Stimulated activated memory B cell treated with anti-CD40 and anti-IgM and Interleukin-4, amounts not matched to agents 10 μg/mL and 1 μg/mL and 100 μg/mL, for 72 hours (primary cell): ENCODE measurements at places on chromosomes 7 and 10.

GRCh38 chr7:28296571-28297483 is 115.5 kb upstream of the CREB5 start:
- no peak for ATAC-seq

GRCh38 chr7:50368366-50368765 is 63.9 kb downstream of the IKZF1 start:
- no peak for ATAC-seq

DNA sequence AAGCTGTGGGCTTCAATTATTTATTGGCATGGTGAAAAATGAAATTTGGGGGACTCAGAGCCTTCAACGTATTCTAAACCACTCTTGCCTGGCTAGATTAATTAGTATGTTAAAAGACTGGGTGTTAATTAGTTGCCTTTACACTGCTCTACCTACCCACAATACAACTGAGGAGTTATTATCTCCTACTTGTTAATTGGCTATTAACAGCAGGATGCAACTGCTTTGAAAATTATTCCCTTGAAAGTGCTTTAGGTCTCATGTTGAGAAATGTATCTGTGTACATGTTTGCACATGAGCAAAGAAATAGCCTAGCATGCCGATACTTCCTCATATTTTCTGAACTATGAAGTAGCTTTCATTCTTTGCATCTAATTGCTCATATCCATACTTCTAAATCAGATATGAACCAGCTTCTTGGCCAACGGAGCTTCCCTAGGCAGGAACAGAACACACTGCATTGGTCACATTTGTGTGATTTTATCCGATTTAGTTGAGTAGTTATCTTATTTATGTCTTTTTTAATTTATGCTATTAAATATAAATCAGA is 155.8 kb downstream of the GPAM start:
- no peak for ATAC-seq

DNA sequence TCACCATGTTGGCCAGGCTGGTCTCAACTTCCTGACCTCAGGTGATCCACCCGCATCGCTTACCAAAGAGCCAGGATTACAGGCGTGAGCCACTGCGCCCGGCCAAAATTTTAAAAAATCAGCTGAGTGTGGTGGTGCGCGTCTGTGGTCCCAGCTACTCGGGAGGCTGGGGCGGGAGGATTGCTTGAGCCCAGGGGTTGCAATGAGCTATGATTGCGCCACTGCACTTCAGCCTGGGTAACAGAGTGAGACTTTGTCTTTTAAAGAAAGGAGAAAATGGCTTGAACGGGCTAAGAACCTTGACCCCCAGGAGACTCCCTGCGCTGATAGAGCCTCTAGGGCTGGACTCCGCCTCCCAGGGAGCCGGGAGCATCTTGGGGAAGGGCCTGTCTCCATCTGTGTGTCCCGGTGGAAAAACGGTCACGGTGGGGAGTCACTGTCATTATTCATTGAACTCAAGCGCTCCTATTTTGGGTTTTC is 760 bp upstream of the KCTD7 start:
- ATAC-seq, result no peak

DNA sequence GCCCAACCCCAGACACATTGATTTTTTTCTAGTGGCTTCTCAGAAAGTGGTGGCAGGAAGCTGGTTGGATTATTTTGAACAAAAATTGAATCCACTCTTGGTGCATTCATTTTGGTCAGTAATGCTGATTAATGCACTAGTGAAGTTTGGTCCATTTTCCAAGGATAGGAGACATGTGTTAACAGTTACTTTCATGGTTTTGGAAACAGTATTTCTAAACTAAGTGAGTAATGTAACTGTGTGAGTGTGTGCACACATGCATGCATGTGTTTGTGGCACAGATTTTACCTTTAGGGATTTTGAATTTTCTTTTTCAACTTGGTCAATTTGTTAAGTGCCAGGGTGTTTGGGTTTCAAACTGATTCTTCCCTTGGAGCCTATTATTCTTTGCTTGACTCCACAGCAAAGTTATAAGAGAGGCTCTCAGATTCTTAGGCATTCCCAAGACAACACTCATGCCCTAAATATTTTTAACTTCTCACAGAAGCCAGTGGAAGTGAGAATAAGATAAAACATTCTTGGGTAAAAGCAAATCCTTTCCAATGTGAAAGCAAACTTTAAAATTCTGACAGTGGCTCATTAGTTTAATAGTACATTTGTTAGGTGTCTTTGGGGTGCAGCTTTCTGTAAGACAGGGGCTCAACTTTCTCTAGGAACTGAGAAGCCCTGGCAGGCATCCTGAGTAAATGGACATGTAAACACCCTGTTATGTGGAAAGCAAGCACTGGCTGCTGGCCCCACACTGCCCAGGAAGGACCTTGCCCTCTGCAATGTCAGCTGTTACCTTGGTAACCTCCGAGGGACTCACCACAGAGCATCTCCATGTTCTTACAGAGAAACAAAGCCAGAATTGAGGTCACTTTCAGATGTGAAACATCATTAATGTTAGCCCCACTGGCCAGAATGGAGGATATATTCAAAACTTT is 68.4 kb downstream of the ASAH2B start:
- ATAC-seq, result no peak

GRCh38 chr10:76786504-76787072 is 851.0 kb downstream of the KCNMA1 start:
- no peak for ATAC-seq

GRCh38 chr7:65409363-65409762 is 35.7 kb downstream of the ZNF92 start:
- no peak for ATAC-seq

GRCh38 chr10:43818687-43819086 is 170.0 kb upstream of the ZNF32 start:
- no peak for ATAC-seq

GRCh38 chr10:93180482-93180931 is 106.8 kb downstream of the CYP26A1 start:
- ATAC-seq, result no peak

DNA sequence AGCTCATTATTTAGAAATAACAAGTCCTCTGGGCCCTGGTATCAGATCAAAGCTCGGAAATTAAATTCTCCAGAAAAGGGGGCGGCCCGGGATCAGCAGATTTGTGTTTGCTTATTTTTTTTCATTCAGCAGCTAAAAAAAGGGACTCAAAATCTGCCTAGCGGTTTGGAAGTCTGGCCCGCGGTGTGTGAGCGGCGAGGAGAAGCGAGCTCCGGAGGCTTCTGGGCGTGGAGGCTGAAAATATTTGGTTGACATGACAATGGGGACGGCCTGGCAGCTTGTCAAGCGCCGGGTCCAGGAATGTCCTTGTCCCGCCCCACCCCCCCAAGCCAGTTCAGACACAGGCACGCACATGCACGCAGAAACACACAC is 43.4 kb downstream of the FOXL3 start:
- no peak for ATAC-seq

DNA sequence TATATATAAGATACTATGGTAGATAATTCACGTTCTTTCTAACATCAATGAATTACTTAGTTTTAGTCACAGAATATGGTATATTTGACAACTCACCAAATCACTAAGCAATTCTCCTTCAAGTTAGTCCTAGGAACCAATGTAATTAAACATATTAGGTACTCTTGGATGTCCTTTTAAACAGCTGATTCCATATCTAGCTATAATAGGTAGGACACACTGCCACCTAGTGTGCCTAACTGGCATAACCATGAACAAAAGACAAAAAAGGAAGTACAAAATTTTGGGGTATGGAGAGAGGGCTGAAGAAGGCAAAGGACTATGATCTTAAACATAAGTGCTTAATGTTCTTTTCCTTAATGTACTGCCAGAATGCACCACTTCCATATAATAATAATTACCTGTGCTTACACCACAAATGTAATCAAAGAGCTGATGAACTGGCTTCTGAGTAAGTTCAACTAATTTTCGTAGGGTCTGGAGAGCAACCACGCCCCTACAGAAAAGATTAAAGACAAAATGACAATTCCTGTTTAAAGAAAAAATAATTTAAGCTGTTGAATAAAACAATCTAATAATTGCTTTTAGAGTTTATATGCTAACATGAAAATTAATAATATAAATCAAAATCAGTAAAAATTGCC is 28.7 kb downstream of the PNPLA8 start:
- ATAC-seq, result peak; percentile 63

GRCh38 chr10:71627230-71627939 is 92.2 kb downstream of the C10orf105 start:
- ATAC-seq, result no peak

DNA sequence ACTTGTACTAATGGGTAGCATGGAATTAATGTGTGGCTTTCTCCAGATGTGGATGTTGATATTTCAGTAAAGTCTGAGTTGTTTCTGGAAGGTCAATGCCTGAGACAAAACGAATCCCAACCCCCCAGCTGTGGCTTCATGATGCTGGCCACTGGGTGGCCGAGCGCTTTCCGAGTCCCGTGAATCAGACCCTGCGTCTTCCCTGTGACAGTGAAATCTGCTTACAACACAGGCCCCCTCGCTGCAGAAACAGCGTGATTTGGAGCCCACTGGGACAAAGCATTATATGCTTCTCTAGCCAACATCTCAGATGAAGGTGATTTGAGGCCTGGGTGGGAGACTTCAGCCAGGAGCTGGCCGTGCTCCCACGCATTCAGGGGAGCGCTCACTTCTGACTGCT is 124.7 kb downstream of the WDR37 start:
- no peak for ATAC-seq

GRCh38 chr7:39085590-39086049 is 107.9 kb downstream of the POU6F2 start:
- no peak for ATAC-seq

- ATAC-seq, result no peak
Observed at GRCh38 chr10:71345694-71346093, 26.6 kb downstream of the SLC29A3 start.

DNA sequence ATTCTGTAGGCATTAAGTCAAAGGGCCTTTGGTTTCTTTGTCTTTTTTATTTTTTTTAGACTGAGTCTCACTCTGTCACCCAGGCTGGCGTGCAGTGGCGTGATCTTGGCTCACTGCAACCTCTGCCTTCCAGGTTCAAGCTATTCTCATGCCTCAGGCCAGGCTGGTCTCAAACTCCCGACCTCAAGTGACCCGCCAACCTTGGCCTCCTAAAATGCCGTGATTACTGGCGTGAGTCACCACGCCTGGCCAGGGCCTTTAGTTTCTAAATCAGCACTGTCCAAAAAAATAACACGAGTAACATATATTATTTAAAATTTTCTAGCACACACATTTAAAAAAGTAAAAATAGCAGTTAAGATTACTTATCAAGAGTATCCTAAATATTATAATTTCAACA is 11.1 kb upstream of the ACSL5 start:
- no peak for ATAC-seq

GRCh38 chr7:153193144-153193595 is 433.6 kb downstream of the ACTR3B start:
- ATAC-seq, result no peak

GRCh38 chr7:137418841-137419240 is 75.3 kb upstream of the PTN start:
- ATAC-seq, result no peak

- ATAC-seq, result no peak
Observed at GRCh38 chr7:111990643-111991042, 215.6 kb downstream of the DOCK4 start.

GRCh38 chr10:117477961-117478670 is 64.4 kb upstream of the EMX2 start:
- ATAC-seq, result no peak

GRCh38 chr10:110226543-110226925 is 19.1 kb downstream of the MXI1 start:
- ATAC-seq, result peak; percentile 68

DNA sequence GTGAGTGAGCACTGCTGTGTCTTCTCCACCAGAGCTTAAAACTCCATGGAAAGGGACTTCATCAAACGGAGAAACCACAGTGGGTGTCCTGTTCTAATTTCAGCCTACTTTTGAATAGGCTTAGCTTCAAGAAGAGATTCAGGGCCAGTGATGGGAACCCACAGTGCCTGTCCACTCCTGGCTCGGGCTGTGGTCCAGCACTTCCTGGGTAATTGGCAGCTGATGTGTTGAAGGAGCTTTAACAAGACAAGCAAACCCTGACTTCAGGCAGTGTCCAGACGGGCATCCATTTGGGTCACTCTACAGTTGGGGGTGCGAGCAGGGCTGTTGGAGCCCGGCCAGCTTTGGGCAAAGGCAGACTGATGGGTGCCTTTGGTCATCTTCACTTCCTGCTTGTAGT is 14.5 kb downstream of the VWC2 start:
- ATAC-seq, result no peak

DNA sequence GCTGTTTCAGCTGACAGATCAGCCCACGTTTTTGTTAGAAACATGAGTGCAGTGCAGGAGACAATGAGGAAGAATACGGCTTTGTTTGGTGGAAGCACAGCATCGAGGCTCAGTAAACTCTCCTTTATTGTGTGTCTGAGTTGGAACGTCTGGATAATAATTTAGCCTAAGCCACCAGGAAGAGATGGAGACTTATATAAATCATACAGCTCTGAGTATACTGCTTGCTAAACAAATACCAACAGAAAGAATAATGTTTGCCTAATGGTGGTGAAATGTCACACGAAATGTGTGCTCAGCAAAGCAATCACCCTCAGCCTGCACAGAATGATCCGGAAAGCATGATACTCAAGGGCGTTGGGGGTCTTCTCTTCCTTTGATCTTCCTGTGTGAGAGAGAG is 664.1 kb upstream of the ADARB2 start:
- ATAC-seq, result no peak

DNA sequence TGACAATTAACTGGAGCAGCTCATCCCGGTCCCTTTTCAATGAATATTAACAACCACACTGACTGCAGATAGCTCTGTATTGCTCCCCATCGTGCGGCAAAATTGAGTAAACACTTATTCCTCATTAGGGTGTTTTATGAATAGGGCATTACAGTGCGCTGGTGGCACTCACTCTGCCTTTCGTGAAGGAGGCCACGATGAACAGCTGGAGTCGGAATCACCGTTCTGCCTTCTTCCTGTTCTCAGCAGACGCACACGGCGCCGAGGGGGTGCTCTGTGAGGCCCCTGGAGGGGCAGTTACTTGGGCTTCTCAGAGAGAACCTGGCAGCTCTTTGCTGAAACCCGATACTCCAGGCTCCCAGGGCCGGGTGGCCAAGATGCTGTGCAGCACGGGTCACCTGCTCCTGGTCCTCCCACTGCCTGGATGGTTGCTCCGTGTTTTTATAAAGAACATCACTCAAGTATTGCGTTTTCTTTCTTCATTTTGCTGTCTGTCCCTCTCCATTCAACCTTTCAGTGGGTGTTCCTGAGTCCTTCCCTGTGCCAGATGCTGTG is 241.9 kb downstream of the GLRX3 start:
- ATAC-seq, result no peak

DNA sequence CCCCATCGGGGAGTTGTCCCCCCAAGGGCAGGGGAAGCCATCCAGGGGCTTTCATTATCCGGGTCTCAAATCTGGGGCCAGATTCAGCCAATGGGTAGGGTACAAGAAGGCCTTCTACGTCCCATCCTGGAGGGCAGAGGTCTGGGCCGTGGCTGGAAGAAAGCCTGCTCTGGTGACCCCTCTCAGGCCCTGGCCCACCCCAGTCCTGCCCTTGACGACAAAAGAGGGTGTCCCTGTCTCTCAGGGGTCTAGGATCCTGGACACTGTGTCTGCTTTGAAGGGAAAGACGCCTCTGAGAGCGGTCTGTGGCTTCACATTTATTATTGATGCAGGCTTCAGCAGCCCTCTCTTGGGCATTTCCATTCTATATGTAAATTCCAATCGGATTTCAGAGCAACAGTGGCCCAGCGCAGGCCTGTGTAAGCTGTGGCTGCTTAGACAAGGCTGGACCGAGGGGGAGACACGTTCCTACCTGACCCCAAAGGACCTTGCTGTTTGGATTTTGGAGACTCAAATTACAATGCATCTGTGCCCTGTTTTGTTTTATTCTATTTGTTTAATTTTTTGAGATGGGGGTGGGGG is 83.2 kb upstream of the BAIAP2L1 start:
- ATAC-seq, result no peak
